Activated CD4-positive, alpha-beta T cell treated with anti-CD3 and anti-CD28 coated beads for 36 hours (primary cell): ENCODE measurements at places on chromosomes 1 and 21. TPM values are rescaled to one million over a fixed set of nuclear protein-coding genes. Genes with fewer than 3 reads are reported as not detected.

GRCh38 chr1:156632355-156632754, 9.6 kb upstream of the BCAN start:
- DNase-seq = no peak

GRCh38 chr21:37364722-37365121, 1.9 kb upstream of the DYRK1A start:
- no peak for DNase-seq

Gene IVL
- total RNA-seq = 0.07 TPM

Gene OLFML2B
- total RNA-seq = 0.28 TPM

GRCh38 chr1:71857862-71858261, 424.5 kb downstream of the NEGR1 start:
- DNase-seq = no peak

GRCh38 chr1:215718575-215719287, 151.6 kb downstream of the KCTD3 start:
- DNase-seq = no peak

DNA sequence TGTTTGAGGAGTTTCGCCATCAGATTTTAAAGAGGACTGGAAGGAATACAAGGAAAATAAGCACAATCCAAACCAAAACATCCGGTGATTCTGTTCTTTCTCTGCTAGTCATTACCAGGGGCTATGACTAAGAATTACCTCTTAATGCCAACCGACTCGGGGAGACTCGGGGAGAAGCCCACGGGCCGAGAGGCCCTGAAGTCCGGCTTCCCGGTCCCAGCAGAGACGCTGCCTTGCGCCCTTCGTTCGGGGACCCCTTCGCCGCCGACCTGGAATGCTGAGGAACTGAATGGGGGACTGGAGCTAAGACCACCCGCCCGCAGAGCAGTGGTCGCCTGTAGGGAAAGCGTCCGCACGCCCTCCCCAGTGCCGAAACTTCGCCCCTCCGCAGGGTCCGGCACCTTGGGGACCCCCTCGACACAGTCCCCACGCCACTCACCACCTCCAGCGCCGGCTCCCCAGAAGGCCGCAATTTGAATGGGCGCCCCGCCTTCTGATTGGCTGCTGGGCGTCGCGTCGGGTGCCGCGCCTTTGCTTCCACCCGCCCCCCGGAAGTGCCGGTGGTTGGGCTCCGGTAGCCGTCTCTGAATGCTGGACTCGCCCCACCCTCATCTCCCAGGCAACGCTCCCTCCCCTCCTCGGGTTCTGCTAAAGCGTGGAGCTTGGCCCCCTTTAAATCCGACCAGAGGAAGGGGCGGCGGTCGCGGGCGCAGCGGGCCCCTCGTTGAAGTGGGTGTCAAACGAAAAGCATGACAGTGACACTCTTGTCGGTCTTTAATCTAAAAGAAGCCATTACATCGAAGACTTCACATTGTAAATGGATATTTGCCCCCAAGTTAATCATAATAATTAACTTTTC, at the start of gene KIF14:
KIF14 (minus strand) TSS at position 479 of the 859 bp plus-strand sequence. CDS start 2,028 bp downstream, outside the sequence.
- DNase-seq = peak; percentile 96

DNA sequence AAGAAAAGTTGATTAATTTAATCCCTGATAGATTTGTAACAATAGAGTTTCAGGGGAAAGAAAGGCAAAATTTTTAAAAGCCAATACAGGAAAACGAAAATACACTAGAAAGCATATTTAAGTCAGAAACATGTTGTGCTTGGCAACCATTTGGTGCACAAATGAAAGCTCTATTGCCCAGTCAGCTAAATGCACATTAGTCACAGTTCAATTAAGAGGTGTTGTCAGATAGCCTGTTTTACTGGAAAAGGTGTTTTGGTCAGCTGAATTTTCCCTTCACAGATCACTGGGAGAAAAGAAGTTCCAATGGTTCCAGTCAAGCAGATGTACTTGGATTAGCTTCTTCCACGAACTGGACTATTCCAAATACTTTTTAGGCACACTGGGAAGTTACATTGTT, 25.4 kb downstream of the RGS4 start:
- no peak for DNase-seq

Gene C1orf141
- not detected for total RNA-seq

Gene KRTAP19-3
- total RNA-seq = not detected

GRCh38 chr1:206883160-206883559, 14.1 kb upstream of the IL24 start:
- DNase-seq = no peak

Gene HIVEP3
- 29.4 TPM for total RNA-seq

Gene RHOU
- total RNA-seq = 1.2 TPM

Gene NID1
- 0.07 TPM for total RNA-seq

DNA sequence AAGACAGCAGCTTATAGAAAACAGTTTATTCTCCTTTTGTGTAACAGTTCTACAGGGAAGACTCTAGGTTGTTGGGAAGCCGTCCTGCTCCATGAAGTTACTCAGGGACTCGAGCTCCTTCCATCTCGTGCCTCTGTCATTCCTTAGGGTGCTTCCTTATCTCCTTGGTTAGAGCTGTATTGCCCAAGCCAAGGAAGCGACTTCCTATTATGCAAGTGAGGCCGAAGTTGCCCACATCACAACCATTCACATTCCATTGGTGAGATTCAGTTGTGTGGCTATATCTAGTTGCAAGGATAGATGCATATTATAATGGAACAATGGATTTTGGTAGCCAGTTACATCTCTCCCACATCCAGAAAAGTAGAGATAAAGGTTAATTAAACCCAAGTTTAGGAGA, 9.0 kb downstream of the GSTM5 start:
- DNase-seq = no peak
